ENCODE measurements at places on chromosomes 12 and 14. TPM values are rescaled to one million over a fixed set of nuclear protein-coding genes. Genes with fewer than 3 reads are reported as not detected.

Gene OSGEP
- total RNA-seq = 22.4 TPM

Gene MYO1H
- not detected for total RNA-seq

Gene DEPDC4
- total RNA-seq = 1.1 TPM

Gene CACNA1C
- total RNA-seq = 182 TPM

Gene VASH1
- total RNA-seq = 11.6 TPM

Gene TRIM9
- 0.33 TPM for total RNA-seq

Gene TMED10
- 272 TPM for total RNA-seq

DNA sequence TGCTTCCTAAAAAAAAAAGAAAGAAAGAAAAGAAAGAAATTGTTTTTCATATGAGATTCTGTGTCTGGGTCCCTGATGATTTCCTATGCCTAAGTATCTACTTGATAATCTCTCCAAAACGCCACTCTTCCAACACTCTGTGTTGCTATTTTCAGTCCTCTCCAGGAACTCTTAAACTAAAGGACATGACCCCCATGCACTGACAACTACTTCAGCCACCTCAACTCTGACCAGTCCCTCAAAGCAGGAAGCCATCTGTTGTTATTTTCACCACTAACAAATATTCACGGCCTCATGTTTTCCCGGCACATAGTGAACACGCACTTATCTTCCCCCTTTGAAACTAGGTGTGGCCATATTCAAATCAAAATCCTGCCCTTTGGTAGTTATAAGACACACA, 259.3 kb downstream of the PPFIA2 start:
- DNase-seq = no peak

DNA sequence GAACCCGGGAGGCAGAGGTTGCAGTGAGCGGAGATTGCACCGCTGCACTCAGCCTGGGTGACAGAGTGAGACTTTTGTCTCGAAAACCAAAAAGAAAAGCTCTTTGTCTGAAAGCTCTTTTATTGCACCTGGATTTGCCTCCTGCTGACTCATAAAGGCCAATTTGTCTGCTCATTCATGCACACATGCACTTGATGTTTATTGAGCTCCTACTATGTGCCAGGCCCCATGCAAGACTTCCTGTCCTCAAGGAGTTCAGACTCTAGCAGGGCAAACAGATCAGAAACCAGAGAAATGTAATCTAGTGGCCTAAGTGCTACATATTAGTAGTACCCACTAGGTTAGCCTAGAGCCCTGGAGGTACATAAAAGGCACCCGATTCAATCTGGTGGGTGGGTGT, 16.3 kb upstream of the MLEC start:
- DNase-seq = no peak

GRCh38 chr12:129594098-129594497, 309.7 kb downstream of the TMEM132D start:
- no peak for DNase-seq

DNA sequence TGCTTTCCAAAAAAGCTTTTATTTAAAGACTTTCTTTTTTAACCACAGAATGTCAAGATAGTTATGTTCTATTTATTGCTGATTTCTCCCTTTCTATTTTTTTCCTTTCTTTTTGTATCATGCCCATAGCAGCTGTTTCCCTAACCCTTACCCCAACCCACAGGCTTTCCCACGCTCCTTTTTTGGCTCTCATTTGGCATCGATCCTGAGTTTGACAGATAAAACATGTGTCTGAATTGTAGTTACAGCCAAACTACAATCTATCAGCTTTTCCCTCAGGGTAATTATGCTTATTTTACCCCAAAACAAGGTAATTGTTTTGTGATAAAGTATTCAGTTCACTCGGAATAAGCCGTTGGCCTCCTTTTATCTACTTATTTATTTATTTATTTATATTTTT, 46.7 kb downstream of the PDE3A start:
- DNase-seq = peak; percentile 77

DNA sequence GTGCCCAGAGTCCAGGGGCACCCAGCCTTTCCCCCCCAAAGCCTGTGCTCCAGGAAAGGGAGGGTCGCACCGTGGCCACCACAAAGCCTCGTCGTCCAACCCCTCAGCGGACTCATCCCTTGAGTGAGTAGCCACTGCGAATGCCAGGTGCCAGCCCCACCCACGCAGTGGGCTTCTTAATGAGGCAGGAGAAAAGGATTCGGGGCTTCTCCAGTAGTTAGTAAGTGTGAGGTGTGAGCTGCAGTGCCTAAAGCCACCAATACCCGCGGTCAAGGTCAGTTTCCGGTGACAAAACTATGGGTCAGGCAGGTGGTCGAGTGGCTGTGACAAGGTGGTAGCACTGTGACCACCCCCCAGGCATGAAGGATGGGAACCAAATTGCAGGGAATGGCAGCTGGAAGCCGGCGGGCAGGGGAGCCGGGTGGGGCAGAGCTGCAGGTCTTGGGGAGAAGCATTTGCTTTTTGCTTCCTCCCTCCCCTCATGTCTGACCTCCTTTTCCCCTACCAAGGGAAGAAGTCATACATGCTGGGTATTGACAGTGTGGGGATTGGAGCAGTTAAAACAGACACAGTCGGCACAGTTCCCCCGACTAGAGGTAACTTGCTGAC, 8.0 kb downstream of the RAN start:
- no peak for DNase-seq

GRCh38 chr14:42222924-42223471, 616.3 kb downstream of the LRFN5 start:
- no peak for DNase-seq

DNA sequence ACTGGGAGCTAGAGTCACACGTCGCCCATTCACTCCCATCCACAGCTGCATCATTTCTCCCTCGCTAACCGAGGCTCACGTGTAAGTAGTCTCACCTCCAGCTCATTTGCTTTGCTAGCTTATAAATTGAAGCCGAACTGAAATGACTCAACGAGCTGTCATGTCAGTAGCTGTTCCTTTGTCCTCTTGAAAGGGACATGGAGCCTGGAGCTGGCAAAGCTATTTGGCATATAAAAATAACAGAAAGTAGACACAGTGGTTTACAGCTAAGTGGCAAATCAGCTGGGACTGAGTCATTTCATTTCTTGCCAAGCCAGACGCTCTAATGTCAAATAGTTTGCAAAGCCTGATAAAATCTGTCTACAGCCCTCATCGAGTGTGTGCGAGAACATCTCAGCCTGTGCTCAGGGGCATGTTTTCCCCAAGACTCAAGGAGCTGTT, 114.4 kb upstream of the TMEM233 start:
- no peak for DNase-seq

DNA sequence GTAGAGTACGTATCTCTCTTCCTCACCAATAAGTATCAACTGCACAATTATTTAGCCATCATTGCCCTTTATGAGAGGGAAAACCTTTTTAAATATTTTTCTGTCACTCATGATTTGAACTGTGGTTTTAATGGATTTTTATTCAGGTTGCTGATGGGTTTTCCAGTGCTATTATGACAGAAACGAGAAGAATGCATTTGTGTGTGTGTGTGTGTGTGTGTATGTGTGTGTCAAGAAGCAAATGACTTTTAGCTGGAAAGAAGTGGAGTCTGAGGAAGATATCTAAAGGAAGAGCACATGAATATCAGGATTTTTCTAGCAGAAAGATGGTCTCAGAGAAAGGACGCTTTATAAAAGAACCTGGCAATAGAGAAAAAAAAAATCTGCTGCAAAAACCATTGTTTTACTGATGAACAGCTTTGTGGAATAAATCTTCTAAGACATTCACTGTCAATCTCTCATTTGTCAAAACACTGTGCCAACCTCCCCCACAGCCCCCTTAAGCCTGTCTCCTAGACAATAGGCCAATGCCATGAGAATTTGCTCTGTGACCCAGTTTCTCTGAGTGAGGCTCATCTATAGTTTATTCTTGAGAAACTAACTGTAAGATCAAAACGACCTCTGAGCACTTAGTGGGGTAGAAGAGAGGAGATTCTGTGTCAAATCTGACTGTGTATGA, 417.7 kb downstream of the FLRT2 start:
- no peak for DNase-seq

GRCh38 chr12:480831-481816, 21.4 kb downstream of the B4GALNT3 start:
- peak; percentile 69 for DNase-seq

- DNase-seq = no peak
These were observed 119.9 kb downstream of the PHETA1 start for GRCh38 chr12:111249018-111249370.

- DNase-seq = no peak
These were observed 12.2 kb downstream of the BICD1 start for GRCh38 chr12:32118806-32119205.

DNA sequence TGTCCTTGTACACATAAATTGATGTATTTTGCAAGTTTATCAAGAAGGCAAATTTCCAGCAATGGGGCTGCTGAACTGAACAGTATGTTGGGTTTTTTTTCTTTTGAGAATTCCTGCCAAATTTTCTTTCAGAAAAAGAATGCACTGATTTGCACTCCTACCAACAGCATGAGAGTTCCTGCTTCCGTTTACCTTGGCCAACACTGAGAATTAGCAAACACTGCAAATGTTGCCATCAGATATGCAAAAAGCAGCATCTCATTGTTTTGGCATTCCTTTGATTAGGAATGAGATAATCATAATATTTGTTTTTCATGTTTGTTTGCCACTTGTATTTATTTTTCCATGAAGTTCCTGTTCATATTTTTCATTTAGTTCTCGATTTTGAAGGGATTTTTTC, 82.4 kb downstream of the RTN1 start:
- DNase-seq = no peak

DNA sequence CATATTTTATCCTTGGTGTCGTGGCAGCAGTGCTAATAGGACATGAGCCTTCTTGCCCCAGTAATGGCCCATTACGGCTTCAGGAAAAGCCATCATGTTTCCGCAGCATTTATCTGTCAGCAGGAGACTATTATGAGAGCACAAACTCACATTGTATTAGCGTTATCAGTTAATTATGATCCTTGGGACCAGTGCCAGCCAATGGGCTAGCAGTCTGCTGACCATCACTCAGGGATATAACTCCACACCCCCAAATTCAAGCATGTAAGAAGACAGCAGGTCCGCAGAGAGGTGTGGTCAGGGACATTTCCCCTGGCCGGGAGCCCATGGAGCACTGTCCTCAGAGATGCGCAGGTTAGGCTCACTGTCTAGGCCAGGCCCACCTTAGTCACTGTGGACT, 4.9 kb upstream of the ESRRB start:
- no peak for DNase-seq

DNA sequence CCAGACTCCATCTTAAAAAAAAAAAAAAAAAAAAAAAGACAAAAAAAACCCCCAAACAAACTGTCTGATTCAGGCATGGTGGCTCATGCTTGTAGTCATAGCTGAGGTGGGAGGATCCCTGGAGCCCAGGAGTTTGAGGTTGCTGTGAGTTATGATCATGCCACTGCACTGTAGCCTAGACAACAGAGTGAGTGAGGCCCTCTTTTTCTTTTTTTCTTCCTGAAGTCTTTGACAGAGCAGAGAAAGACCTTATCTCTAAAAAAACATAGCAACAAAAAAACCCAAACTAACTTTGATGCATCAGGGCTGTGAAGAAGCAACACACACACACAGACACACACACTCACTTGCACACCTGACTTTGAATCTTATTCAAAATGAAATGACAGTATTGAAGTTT, 7.7 kb upstream of the AMN1 start:
- DNase-seq = no peak

- no peak for DNase-seq
These were observed 7.2 kb upstream of the OTX2 start for GRCh38 chr14:56817396-56817921.

GRCh38 chr12:19190292-19191031, 60.9 kb downstream of the PLEKHA5 start:
- no peak for DNase-seq

DNA sequence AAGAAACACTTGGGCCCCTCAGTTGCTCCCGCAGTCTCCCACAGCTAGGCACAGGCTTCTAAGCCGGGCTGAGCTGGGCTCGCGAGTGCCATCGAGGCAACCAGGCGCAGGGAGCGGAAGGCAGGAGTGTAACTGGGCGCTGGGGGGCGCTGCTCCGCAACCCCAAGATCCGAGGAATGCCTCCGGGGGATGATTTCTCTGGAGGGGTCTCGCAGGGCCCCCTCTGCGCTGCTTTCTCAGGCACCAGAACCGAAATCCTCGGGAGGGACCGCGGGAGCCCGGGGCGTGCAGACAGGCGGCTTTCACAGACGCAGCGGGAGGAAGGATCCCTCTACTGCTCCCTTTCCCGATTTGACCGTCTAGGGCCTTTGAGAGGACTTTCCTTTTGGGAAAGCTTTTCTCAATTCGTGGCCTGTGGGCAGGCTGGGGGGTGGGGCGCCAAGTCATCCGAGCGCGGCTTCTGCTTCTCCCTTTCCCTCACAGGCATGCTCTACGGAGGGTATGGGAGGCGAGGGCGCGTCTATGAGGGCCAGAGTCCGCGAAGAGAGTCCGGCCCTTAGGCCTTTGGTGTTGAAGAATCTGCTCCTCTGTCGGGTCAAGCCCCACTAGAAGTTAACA, 4.3 kb upstream of the NKX2-1 start:
- no peak for DNase-seq

DNA sequence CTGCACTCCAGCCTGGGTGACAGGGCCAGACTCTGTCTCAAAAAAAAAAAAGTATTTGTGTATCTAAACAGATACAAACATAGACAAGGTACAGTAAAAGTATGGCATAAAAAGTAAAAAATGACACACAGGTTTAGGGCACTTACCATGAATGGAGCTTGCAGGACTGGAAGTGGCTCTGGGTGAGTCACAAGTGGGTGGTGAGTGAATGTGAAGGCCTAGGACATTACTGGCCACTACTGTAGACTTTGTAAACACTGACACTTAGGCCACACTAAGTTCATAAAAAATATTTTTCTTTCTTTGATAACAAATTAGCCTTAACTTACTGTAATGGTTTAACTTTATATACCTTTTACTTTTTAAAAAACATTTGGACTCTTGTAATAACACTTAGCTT, 38.0 kb upstream of the EIF5 start:
- no peak for DNase-seq

All from heart right ventricle (tissue), 16 donors.